Effector CD8-positive, alpha-beta T cell (primary cell): ENCODE measurements at places on chromosomes 13 and 19.
A peak's percentile ranks its signal among the peaks of the same experiment; 100 is the strongest.

GRCh38 chr13:26061256-26061655, 9.4 kb upstream of the SHISA2 start:
- no peak for DNase-seq

DNA sequence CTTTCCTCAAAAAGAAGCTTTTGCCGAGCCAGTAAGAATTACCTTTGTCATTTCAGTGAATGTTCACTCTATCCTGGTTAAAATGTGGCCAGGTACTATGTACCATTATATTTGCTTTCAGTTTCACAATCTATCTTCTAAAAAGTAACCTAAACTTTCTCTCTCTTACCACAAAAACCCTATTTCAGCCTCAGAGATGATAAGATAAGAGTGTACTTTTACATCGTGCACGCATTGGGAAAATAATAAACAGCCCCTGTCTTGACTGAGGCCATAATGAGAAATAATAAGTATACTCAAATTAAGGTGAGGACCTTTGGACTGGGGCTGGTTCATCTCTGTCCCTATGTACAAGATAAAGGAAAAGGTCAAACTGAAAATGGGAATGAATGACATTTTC, 77.7 kb downstream of the ZNF726 start:
- DNase-seq, result no peak

- DNase-seq, result peak; percentile 31
These were observed at the start of gene IGFLR1 for GRCh38 chr19:35742121-35742724. Gene IGFLR1, minus strand, starts transcription at chr19:35742452. Its CDS starts 1,272 bp downstream, at chr19:35741180.

GRCh38 chr13:41409611-41410010, 47.7 kb upstream of the RGCC start:
- DNase-seq, result no peak

- DNase-seq, result no peak
These were observed 482.7 kb downstream of the SLITRK6 start for GRCh38 chr13:85316506-85317025.

- no peak for DNase-seq
These were observed 14.0 kb downstream of the ZNF114 start for GRCh38 chr19:48283908-48284307.

DNA sequence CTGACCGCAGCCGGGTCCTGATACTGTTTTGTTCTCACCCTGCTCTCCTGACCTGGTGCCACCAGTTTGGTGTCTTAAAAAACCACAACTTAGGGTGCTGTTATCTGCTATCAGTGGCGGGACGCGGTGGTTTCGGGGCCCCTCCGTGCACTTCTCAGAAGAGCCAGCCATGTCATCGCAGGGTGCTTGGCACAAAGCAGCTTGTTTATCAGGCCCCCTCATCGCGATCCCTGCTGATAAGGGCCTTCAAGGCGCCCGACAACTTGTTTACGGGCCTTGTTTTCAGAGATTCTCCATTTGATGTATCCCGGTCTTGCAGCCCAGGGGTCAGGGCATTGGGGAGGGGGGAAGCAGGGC, 58.1 kb upstream of the KLF2 start:
- DNase-seq, result peak; percentile 25

DNA sequence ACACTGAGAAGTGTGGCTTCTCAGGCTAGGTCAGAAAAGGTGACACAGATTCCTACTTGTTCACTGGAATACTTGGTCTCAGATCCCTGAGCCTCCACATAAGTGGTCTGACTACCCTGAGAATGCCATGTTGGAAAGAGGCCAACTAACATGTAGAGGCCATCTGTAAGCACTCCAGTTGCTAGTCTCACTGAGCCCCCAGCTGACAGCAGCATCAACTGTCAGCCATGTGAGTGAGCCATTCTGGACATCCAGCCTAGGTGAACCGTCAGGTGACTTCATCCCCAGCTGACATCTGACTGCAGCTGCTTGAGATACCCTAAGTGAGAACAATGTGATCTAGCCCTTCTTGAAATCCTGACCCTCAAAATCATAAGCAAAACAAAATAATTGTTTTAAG, 18.1 kb upstream of the ARL11 start:
- no peak for DNase-seq

GRCh38 chr19:43748685-43749084, 6.1 kb downstream of the SMG9 start:
- DNase-seq, result no peak
